ENCODE measurements at places on chromosomes 1 and 21. TPM values are rescaled to one million over a fixed set of nuclear protein-coding genes. Genes with fewer than 3 reads are reported as not detected.
A peak's percentile ranks its signal among the peaks of the same experiment; 100 is the strongest.

- no peak overlapping the region for H3K4me3 ChIP-seq
- no peak overlapping the region for H3K27ac ChIP-seq
- no peaks in the 10 kb centered on the region for H3K4me1 ChIP-seq
- no peaks in the 10 kb centered on the region for H3K27me3 ChIP-seq
- DNase-seq = no peak
- H3K36me3 ChIP-seq = no peaks in the 10 kb centered on the region
Measured at GRCh38 chr1:82979593-82980236, 1019.2 kb downstream of the TTLL7 start.

GRCh38 chr1:38917772-38918171, 23.9 kb downstream of the RHBDL2 start:
- H3K27ac ChIP-seq = no peak overlapping the region
- no peak for DNase-seq
- H3K36me3 ChIP-seq = no peaks in the 10 kb centered on the region
- no peaks in the 10 kb centered on the region for H3K4me1 ChIP-seq
- H3K4me3 ChIP-seq = no peak overlapping the region

DNA sequence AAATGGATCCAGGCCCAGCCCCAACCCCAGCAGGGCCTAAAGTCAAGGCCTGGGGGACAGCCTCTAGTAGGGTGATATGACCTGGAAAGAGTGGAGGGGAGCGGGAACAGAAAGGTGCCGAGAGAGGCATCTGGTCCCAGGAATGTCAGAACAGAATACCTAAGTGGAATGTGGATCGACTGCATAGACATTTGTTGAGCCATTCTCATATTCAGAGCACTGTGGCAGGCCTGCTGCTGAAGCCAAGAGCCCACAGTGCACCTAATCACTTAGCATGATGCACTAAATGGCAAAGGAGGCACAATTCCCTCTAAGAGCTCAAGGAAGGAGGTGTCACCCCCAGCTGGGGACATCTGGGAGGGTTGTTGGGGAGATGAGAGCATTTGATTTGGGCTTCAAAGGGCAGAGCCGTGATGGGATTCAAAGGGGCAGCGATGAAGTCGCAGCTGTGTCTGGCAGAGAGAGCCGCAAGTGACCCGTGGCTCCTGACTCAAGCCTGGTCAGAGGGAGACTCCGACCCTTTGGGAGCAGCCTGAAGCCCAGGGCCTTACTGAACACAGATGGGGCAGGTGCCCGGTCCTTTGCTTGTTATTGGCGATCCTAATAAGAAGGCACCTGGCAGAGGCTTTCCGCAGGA, 8.6 kb upstream of the PKP1 start:
- no peak overlapping the region for H3K27ac ChIP-seq
- no peaks in the 10 kb centered on the region for H3K27me3 ChIP-seq
- no peaks in the 10 kb centered on the region for H3K4me1 ChIP-seq
- no peaks in the 10 kb centered on the region for H3K36me3 ChIP-seq
- no peak for DNase-seq
- H3K4me3 ChIP-seq = no peak overlapping the region

DNA sequence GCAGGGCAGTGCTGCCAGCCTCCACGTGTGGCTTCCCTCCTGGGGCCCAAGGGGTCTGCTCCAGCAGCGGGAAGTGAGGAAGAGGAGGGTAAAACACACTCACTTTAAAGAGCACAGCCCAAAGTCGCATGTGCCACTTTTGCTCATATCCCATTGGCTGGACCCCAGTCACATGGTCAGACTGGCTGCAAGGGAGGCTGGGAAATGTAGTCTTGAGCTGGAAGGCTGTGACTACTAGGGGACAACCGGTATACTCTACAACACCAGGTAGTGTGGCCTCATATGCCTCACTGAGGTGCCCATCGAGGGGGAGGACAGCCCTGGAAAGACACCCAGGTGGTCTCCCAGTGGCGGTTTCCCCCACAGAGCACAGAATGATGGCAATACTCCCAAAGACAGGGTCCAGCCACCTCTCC, 45.2 kb downstream of the CAMK2N1 start:
- no peaks in the 10 kb centered on the region for H3K36me3 ChIP-seq
- no peaks in the 10 kb centered on the region for H3K4me1 ChIP-seq
- H3K27ac ChIP-seq = no peak overlapping the region
- no peak for DNase-seq
- peaks cover under 1% of the 10 kb centered on the region for H3K27me3 ChIP-seq
- no peak overlapping the region for H3K4me3 ChIP-seq

DNA sequence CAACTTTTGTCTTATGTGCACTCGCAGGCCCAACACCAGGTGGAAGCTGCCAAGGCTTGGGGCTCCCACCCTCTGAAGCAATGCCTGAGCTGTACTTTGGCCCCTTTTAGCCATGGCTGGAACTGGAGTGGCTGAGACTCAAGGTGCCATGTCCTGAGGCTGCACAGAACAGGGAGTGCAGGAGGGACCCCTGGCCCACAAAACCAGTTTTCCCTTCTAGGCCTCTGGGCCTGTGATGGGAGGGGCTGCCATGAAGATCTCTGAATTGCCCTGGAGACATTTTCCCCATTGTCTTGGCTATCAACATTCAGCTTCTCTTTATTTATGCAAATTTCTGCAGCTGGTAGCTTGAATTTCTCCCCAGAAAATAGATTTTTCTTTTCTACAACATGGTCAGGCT, 57.6 kb downstream of the ROR1 start:
- no peak for DNase-seq
- H3K4me1 ChIP-seq = peaks cover 3% of the 10 kb centered on the region
- H3K4me3 ChIP-seq = no peak overlapping the region
- H3K36me3 ChIP-seq = no peaks in the 10 kb centered on the region
- H3K27me3 ChIP-seq = no peaks in the 10 kb centered on the region

- H3K4me3 ChIP-seq = no peak overlapping the region
- H3K4me1 ChIP-seq = peaks cover 42% of the 10 kb centered on the region
- no peaks in the 10 kb centered on the region for H3K36me3 ChIP-seq
- peak; percentile 81 for DNase-seq
Measured at GRCh38 chr1:228989992-228990827, 254.9 kb downstream of the RHOU start.

DNA sequence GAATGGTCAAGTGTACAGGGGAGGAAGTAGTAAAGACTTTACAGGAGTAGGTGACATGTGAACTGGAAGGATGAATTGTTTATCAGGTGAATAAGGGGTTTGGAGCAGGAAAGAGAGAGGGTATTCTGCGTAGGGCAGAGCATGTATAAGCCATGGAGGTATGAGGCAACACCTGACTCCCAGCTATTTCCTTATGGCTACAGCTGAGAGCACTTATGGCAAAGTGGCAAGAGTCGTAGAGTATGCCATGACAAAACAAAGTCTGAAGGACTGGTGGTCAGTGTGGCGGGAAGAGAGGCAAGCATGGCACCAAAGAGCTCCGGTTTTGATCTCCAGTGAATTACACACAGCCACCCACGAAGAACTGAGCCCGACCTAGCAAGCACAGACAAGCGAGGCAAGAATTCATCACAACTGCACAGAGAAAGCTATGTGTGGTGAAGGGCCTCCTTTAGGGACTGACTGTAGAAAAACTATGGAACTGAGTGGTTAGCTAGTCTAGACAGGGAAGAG, 9.0 kb upstream of the ELOVL1 start:
- peaks cover 22% of the 10 kb centered on the region for H3K36me3 ChIP-seq
- DNase-seq = no peak
- no peak overlapping the region for H3K4me3 ChIP-seq
- H3K27me3 ChIP-seq = no peaks in the 10 kb centered on the region
- H3K4me1 ChIP-seq = peaks cover 8% of the 10 kb centered on the region

DNA sequence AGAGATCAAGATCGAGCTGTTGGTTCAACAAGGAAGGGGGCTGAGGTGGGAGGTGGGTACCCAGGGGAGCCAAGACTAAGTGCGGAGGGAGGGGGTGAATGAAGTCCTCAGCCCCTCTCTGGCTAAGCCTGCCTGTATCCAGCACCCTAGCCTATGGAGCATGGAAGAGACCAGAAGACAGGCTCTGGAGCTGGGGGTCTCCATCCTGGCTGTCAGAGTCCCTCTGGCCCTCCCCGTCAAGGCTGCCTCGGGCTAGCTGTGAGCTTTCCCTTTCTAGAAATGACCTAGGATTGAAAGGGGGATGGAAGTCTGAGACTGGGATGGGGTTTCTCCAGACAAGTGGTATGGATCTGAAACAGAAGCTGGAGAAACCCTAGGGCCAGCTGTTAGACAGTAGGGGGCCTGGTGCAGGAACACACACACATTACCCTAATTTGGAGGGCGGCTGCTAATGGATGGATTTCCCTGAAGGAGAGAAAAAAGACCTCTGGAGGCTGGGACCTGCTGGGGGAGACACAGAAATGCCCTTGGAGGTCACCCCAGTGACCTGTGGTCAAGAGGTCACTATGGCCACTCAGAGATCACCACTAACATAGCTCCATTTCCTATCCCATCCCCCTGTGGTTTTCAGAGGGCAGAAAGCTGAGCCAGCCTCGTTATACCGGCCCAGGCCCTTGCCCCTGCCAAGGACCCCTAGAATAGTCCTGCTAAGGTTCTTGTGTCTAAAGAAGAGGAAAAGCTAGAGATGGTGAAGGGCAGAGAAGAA, 107.8 kb downstream of the TMEM53 start:
- no peak overlapping the region for H3K4me3 ChIP-seq
- no peak overlapping the region for H3K27ac ChIP-seq
- no peaks in the 10 kb centered on the region for H3K36me3 ChIP-seq
- no peaks in the 10 kb centered on the region for H3K27me3 ChIP-seq
- H3K4me1 ChIP-seq = no peaks in the 10 kb centered on the region

DNA sequence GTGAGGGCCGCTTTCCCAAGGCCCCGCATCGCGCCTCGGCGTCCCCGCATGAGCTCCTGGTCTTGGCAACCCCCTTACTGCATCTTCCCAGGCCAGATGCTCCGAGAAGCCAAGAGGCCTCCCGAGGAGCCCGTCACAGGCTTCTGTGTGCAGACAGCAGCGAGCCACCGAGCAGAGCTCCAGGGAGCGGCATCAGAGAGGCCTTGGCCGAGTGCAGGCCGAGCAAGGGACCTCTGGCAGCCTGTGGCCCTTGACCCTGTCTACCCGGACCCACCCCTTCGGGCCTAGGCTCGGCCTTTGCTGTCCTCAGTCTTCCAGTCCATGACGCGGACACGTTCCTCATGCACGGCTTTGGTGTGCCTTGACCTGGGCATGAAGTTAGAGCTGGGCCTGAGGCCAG, 63.5 kb downstream of the MORN1 start:
- H3K4me3 ChIP-seq = no peak overlapping the region
- H3K36me3 ChIP-seq = no peaks in the 10 kb centered on the region
- no peak for DNase-seq
- no peaks in the 10 kb centered on the region for H3K27me3 ChIP-seq
- peaks cover 17% of the 10 kb centered on the region for H3K4me1 ChIP-seq
- H3K27ac ChIP-seq = no peak overlapping the region

GRCh38 chr1:198491028-198491427, 49.5 kb downstream of the ATP6V1G3 start:
- H3K27ac ChIP-seq = no peak overlapping the region
- H3K27me3 ChIP-seq = no peaks in the 10 kb centered on the region
- no peak for DNase-seq
- H3K4me3 ChIP-seq = no peak overlapping the region
- H3K36me3 ChIP-seq = no peaks in the 10 kb centered on the region
- H3K4me1 ChIP-seq = no peaks in the 10 kb centered on the region

- DNase-seq = peak; percentile 89
- H3K27ac ChIP-seq = peak overlapping the region; percentile 93
- H3K4me3 ChIP-seq = peak overlapping the region; percentile 29
- peaks cover 61% of the 10 kb centered on the region for H3K4me1 ChIP-seq
- H3K36me3 ChIP-seq = peaks cover 32% of the 10 kb centered on the region
- no peaks in the 10 kb centered on the region for H3K27me3 ChIP-seq
Measured at GRCh38 chr1:150970808-150971582, 3.6 kb downstream of the CERS2 start.

GRCh38 chr1:210418863-210419650, 90.4 kb downstream of the HHAT start:
- H3K27me3 ChIP-seq = no peaks in the 10 kb centered on the region
- H3K4me3 ChIP-seq = no peak overlapping the region
- H3K36me3 ChIP-seq = no peaks in the 10 kb centered on the region
- H3K27ac ChIP-seq = no peak overlapping the region

GRCh38 chr1:20192364-20192763, 6.0 kb upstream of the PLA2G2C start:
- H3K4me1 ChIP-seq = peaks cover 12% of the 10 kb centered on the region
- no peak overlapping the region for H3K27ac ChIP-seq
- H3K27me3 ChIP-seq = no peaks in the 10 kb centered on the region

DNA sequence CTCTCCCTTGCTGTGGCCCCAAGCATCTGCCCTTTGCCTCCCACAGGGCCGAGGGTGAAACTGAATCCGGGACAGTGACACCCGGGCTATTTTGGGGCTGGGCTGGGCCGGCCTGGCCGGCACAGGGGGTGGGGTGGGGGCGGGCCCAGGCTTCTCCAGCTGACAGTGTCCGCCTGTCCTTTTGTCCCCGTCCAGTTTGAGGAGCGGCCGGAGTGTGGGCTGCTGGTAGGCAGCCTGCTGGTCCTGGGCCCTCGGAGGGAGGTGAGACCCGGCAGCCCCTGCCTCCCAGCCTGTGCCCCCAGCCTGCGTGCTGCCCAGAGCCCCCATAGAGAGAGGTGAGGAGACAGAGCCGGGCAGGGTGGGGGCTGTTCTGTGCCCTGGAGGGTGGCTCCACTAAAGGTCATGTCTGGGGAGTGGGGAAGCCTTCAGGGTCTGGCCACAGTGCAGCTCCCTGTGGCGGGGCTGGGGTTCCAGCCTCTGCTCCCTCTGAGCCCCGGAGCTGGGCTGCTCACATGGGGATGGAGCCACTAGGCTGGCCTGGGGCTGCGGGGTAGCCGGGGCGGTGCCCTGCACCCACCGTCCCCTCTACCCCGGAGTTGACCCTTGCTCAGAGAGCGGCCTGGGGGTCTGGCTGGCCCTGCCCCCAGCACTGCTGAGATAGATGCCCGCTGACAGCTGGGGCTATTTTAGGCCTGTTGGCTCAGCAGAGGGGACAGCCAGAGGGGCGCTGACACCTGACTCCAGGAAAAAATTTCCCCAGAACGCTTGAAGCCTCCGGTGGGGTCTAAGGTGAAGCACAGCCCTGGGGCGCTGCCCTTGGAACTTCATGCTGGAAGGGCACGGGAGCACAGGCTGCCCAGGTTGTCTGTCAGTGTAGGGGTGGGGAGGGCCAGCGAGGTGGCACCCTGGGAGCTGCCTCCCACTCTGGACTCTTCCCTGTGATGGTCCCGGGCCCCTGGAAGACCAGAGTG, at the start of gene OBSCN:
Gene OBSCN, plus strand, starts transcription at position 194 of the 971 bp plus-strand sequence. CDS start 3,740 bp downstream, outside the sequence.
- H3K27ac ChIP-seq = no peak within 1 kb of the TSS
- peaks cover 18% of the 10 kb centered on the region for H3K27me3 ChIP-seq

GRCh38 chr1:41520951-41521752, 36.7 kb upstream of the EDN2 start:
- DNase-seq = no peak
- H3K4me3 ChIP-seq = no peak overlapping the region
- H3K27ac ChIP-seq = no peak overlapping the region
- H3K27me3 ChIP-seq = no peaks in the 10 kb centered on the region

DNA sequence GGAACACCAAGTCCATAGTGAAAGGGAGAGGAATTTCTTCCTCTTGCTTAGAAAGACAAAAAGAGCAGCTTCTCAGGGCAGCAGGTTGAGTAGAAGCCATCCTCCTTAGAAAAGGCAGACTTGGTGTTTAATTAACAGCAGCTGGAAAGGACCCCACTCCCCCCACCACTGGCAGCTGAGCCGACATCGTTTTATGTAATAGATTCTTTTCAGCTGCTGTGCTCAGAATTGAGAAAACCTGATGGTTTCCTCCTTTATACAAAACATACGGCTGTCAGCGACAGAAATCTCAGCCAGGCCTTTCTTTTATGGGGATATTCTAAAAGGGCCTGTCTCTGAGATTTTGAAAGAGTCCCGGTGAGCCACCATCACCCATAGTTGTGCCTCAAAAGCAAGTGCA, 49.9 kb downstream of the MAN1C1 start:
- no peaks in the 10 kb centered on the region for H3K36me3 ChIP-seq
- no peak for DNase-seq
- H3K27me3 ChIP-seq = no peaks in the 10 kb centered on the region
- H3K4me3 ChIP-seq = no peak overlapping the region
- peaks cover 8% of the 10 kb centered on the region for H3K4me1 ChIP-seq

The HSF2BP gene
- total RNA-seq = 0.32 TPM

The RCSD1 gene
- 20.7 TPM for total RNA-seq

The FBXO2 gene
- total RNA-seq = 13.4 TPM

The KCND3 gene
- 5.5 TPM for total RNA-seq

The PAQR6 gene
- 2.3 TPM for total RNA-seq

The CXADR gene
- total RNA-seq = 26.6 TPM

Data from lower lobe of right lung (tissue), 2 donors.